Regular cardiac myocyte (primary cell): ENCODE measurements at places on chromosomes 1 and 21. TPM values are rescaled to one million over a fixed set of nuclear protein-coding genes. Genes with fewer than 3 reads are reported as not detected.

ARTN gene
- not detected in 2 replicates for total RNA-seq

MTF2 gene
- total RNA-seq: 15.8 and 24.5 TPM in 2 replicates

B3GALT5 gene
- under 0.01 and 0.56 TPM in 2 replicates for total RNA-seq

SLC2A5 gene
- 1.7 and 5.6 TPM in 2 replicates for total RNA-seq

ELOA gene
- 21.1 and 46.4 TPM in 2 replicates for total RNA-seq
